ENCODE measurements at places on chromosomes 5 and 9. TPM values are rescaled to one million over a fixed set of nuclear protein-coding genes. Genes with fewer than 3 reads are reported as not detected.

DNA sequence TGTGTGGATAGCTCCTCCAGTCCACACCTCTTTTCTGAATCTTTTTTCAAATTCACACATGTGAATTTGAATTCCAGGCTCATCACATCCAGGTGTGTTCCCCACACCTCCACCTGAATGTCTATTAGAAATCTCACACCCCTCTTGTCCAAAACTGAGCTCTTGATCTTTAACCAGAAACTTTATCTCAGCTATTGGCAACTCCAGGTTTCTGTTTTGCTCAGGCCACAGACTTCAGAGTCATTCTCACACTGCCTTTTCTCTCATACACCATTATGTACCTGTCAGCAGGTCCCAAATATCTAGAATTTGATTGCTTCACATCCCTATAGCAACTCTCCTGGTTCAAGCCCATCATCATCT lies 11.6 kb downstream of the NIPSNAP3B start:
- no peak for DNase-seq
- H3K4me3 ChIP-seq, result no peak overlapping the region
- no peaks in the 10 kb centered on the region for H3K27me3 ChIP-seq
- H3K36me3 ChIP-seq, result peaks cover 26% of the 10 kb centered on the region
- no peak overlapping the region for H3K27ac ChIP-seq

- no peaks in the 10 kb centered on the region for H3K4me1 ChIP-seq
- DNase-seq, result no peak
- H3K27ac ChIP-seq, result no peak overlapping the region
These were observed 49.0 kb downstream of the TMEM215 start for GRCh38 chr9:32832346-32832745.

GRCh38 chr9:81430727-81431126 lies 258.6 kb downstream of the TLE1 start:
- no peaks in the 10 kb centered on the region for H3K4me1 ChIP-seq
- no peak overlapping the region for H3K4me3 ChIP-seq
- H3K36me3 ChIP-seq, result no peaks in the 10 kb centered on the region
- H3K27me3 ChIP-seq, result no peaks in the 10 kb centered on the region

DNA sequence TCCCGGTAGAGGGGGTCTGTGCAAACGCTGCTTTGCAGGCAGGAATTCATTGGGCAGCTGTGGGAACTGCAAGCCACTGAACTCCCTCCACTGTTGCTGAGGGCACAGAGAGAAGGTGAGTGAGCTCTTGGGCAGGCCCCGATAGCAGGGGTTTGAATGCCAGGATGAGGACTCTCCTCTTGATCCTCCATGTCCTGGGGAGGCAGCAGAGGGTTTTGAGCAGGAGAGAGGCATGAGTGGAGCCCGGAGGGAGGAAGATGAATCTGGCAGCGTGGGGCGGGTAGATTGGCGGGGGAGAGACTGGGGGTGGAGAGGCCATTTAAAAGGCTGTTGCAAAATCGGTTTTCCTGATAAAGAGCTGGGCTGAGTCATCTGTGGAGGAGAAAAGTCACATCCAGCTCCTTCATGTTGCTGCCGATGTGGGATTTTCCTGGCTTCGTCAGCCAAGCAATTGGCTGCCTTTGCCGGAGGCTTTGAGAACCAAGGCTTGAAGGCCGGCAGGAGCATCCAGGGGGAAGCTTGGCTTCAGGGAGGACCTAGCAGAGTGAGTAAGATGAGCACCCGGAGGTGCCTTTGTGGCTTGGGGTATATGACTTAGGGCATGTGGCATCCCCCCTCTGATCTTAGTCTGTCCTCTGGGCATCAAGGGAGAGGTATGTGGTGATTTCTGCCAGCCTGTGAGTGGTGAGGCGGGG lies at the start of gene SYNPO:
TSS of gene SYNPO (plus strand) at position 350 of the 695 bp plus-strand sequence. CDS start 7,616 bp downstream, outside the sequence.
- H3K4me1 ChIP-seq, result peaks cover 86% of the 10 kb centered on the region
- peak within 1 kb of the TSS; percentile 92 for H3K27ac ChIP-seq
- H3K36me3 ChIP-seq, result no peaks in the 10 kb centered on the region
- peak within 1 kb of the TSS; percentile 0 for H3K4me3 ChIP-seq
- peak; percentile 74 for DNase-seq
- H3K27me3 ChIP-seq, result no peaks in the 10 kb centered on the region

DNA sequence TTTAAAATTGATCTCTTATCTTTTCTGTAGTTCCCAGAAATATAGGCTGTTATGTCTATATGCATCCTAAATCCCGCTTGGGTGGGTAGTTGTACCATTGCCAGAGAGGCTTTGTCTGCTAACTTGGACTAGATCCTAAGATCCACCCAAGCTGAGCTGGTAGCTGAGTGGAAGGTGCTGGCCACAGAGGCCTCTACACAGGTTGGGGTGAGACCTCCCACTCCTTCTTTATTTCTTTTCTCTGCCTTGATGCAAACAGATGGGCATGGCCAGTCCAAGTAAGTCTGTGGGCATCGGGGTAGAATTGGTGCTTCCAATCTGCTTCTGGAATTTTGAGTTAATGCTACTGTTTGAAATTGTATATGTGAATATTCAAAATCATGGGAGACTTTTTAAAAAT lies 14.4 kb upstream of the GADD45G start:
- H3K4me1 ChIP-seq, result no peaks in the 10 kb centered on the region
- H3K27me3 ChIP-seq, result no peaks in the 10 kb centered on the region
- no peak overlapping the region for H3K4me3 ChIP-seq
- no peaks in the 10 kb centered on the region for H3K36me3 ChIP-seq
- H3K27ac ChIP-seq, result no peak overlapping the region

DNA sequence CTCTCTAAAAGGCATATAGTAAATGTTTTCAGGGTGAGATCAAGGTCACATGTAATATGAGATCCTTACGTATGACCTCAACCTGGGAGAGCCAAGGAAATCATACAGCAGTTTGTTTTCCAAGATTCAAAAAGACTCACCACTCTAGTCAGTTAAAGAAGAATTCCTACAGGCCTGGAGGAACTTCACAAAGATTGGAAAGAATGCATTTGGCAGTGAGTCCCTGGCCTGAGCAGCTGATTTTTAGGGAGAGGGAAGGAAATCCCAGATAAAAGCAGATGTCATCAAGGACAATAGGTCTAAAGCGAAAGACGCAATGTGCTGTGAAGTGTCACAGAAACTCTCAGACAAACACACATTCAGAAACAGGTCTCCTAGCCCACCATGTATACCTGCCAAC lies 424.0 kb upstream of the ZNF462 start:
- H3K27me3 ChIP-seq, result no peaks in the 10 kb centered on the region
- no peak overlapping the region for H3K4me3 ChIP-seq
- H3K27ac ChIP-seq, result no peak overlapping the region
- H3K4me1 ChIP-seq, result no peaks in the 10 kb centered on the region

GRCh38 chr9:18855656-18856055 lies 177.4 kb downstream of the SAXO1 start:
- H3K27ac ChIP-seq, result no peak overlapping the region
- no peaks in the 10 kb centered on the region for H3K4me1 ChIP-seq

- no peaks in the 10 kb centered on the region for H3K27me3 ChIP-seq
- H3K4me3 ChIP-seq, result no peak overlapping the region
- no peaks in the 10 kb centered on the region for H3K36me3 ChIP-seq
- DNase-seq, result no peak
- no peak overlapping the region for H3K27ac ChIP-seq
These were observed 13.4 kb upstream of the XPA start for GRCh38 chr9:97710356-97711222.

DNA sequence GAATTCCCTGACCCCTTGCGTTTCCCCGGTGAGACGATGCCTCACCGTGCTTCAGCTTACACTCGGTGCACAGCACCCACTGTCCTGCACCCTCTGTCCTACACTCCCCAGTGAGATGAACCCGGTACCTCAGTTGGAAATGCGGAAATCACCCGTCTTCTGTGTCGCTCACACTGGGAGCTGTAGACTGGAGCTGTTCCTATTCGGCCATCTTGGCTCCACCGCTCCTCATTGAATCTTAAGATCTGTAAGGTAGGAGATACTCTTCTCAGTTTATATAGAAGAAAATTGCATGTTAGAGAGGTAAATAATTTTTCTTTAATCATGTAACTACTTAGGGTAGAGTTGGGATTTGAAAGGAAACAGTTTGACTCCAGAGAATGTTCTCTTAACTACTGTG lies 62.2 kb downstream of the DMRTA1 start:
- no peak overlapping the region for H3K4me3 ChIP-seq
- no peaks in the 10 kb centered on the region for H3K36me3 ChIP-seq
- no peak overlapping the region for H3K27ac ChIP-seq
- DNase-seq, result no peak
- no peaks in the 10 kb centered on the region for H3K4me1 ChIP-seq
- H3K27me3 ChIP-seq, result no peaks in the 10 kb centered on the region

GRCh38 chr9:121599872-121600585 lies 51.4 kb upstream of the DAB2IP start:
- no peaks in the 10 kb centered on the region for H3K27me3 ChIP-seq
- no peak overlapping the region for H3K27ac ChIP-seq
- no peaks in the 10 kb centered on the region for H3K36me3 ChIP-seq
- H3K4me3 ChIP-seq, result peak overlapping the region; percentile 48

GRCh38 chr5:68033961-68034571 lies 181.5 kb upstream of the PIK3R1 start:
- no peak overlapping the region for H3K4me3 ChIP-seq
- no peaks in the 10 kb centered on the region for H3K4me1 ChIP-seq
- DNase-seq, result peak; percentile 44
- H3K36me3 ChIP-seq, result no peaks in the 10 kb centered on the region
- H3K27me3 ChIP-seq, result no peaks in the 10 kb centered on the region

- no peak for DNase-seq
- H3K27me3 ChIP-seq, result no peaks in the 10 kb centered on the region
- peaks cover 38% of the 10 kb centered on the region for H3K4me1 ChIP-seq
- H3K4me3 ChIP-seq, result no peak overlapping the region
- H3K27ac ChIP-seq, result no peak overlapping the region
These were observed 23.9 kb upstream of the CDKN2AIPNL start for GRCh38 chr5:134435560-134435959.

GRCh38 chr5:139462586-139463276 lies at the start of gene ECSCR:
TSS of gene ECSCR (minus strand) at chr5:139462743. CDS start at chr5:139462670, 73 bp downstream.
- H3K36me3 ChIP-seq, result no peaks in the 10 kb centered on the region
- H3K27ac ChIP-seq, result peak within 1 kb of the TSS; percentile 76
- no peak within 1 kb of the TSS for H3K4me3 ChIP-seq
- H3K27me3 ChIP-seq, result no peaks in the 10 kb centered on the region

DNA sequence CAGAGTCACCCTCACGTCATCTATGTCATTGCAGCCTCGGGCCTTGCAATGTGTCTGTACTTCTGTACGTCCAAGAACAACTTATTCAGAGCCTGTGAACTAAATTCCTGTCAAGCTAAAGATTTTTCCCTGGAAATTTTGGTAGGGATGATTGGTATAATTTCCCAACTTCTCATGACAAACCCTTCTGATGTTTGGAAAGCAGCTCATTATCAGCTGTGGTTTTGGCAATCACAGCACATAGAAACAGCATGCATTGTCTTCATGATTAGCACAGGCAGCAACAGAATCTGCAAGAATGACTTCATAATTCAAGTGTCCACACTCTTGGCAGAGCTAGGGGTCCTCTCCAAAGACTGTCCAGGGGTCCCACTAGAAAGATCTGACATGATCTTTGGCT lies 49.5 kb downstream of the APBA1 start:
- no peaks in the 10 kb centered on the region for H3K27me3 ChIP-seq
- DNase-seq, result no peak
- no peak overlapping the region for H3K27ac ChIP-seq
- no peaks in the 10 kb centered on the region for H3K36me3 ChIP-seq

GRCh38 chr5:125719681-125720347 lies 703.4 kb upstream of the GRAMD2B start:
- no peaks in the 10 kb centered on the region for H3K27me3 ChIP-seq
- no peaks in the 10 kb centered on the region for H3K4me1 ChIP-seq
- peak overlapping the region; percentile 38 for H3K27ac ChIP-seq
- H3K36me3 ChIP-seq, result no peaks in the 10 kb centered on the region
- no peak for DNase-seq

GRCh38 chr5:175854231-175855040 lies 16.9 kb upstream of the CPLX2 start:
- no peak for DNase-seq
- no peak overlapping the region for H3K4me3 ChIP-seq
- no peaks in the 10 kb centered on the region for H3K4me1 ChIP-seq
- no peaks in the 10 kb centered on the region for H3K27me3 ChIP-seq

DNA sequence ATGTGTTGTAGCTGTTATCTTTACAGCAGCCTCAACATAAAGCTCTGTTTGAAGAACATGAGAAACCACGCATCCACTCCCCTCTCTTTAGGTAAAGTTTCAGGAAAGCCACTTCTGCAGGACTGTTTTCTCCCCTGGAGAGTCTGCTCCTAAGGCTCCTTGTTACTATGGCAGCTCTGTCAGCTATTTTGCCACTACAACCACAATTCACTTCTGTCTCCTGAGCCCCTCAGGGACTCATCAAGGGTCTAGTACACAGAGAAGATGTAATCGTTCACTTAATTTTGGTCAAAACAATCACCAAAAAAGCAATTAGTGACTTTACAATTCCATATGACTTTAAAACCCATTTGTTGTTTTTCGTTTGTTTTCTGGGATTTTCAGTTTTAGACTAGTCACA lies 157.7 kb downstream of the FBN2 start:
- no peak overlapping the region for H3K4me3 ChIP-seq
- H3K36me3 ChIP-seq, result no peaks in the 10 kb centered on the region
- DNase-seq, result no peak
- no peaks in the 10 kb centered on the region for H3K4me1 ChIP-seq

DNA sequence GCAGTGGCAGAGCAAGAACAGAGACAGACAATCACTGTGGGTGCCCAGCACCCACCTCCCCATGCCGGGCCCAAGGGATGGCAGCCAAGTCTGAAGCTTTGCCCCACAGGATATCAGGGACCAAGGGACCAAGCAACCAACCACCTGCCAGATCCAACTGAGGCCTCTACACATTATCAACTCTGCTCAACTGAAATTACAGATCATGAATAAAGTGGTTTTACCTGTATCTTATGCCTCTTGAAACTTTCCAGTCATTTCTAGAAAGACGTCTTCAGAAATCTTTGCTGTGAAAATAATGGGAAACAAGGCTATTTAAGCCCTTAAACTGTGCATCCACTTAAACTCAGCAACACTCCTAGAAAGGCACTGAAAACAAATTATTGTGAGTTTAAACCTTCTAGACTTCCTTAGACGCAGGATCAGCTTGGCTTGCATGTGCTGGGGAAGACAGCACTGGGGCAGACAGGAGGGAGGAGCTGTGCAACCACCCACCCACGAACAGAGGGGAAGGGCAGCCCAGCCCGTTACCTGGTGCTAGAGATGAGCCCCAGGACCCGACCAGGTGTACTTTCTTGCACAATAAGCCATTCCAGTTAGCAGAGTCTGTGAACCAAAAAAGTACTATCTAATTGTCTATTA lies 80.0 kb downstream of the SEMA4D start:
- no peaks in the 10 kb centered on the region for H3K27me3 ChIP-seq
- H3K4me1 ChIP-seq, result no peaks in the 10 kb centered on the region
- DNase-seq, result no peak
- H3K4me3 ChIP-seq, result no peak overlapping the region
- peaks cover 10% of the 10 kb centered on the region for H3K36me3 ChIP-seq

- H3K27me3 ChIP-seq, result no peaks in the 10 kb centered on the region
- no peak overlapping the region for H3K27ac ChIP-seq
- DNase-seq, result no peak
- H3K4me1 ChIP-seq, result no peaks in the 10 kb centered on the region
- no peaks in the 10 kb centered on the region for H3K36me3 ChIP-seq
These were observed 10.6 kb upstream of the AGXT2 start for GRCh38 chr5:35058374-35058788.

The HTR4 gene
- not detected for total RNA-seq

The CCNI2 gene
- total RNA-seq, result not detected

The CDX1 gene
- 2.5 TPM for total RNA-seq

The FCN2 gene
- total RNA-seq, result not detected

The FGF18 gene
- 6.9 TPM for total RNA-seq

The CCIN gene
- total RNA-seq, result not detected

The TMEM252 gene
- total RNA-seq, result not detected

The HAVCR2 gene
- total RNA-seq, result 7.7 TPM

The SOX30 gene
- not detected for total RNA-seq

The FGF10 gene
- 16.0 TPM for total RNA-seq

The FNBP1 gene
- total RNA-seq, result 89.6 TPM

The FAM221B gene
- not detected for total RNA-seq

The SMIM33 gene
- not detected for total RNA-seq
